ENCODE measurements at places on chromosomes 11 and 22.

GRCh38 chr22:24504540-24504939 is 9.4 kb downstream of the UPB1 start:
- no peak overlapping the region for H3K27ac ChIP-seq
- H3K27me3 ChIP-seq, result no peaks in the 10 kb centered on the region
- peaks cover 15% of the 10 kb centered on the region for H3K4me1 ChIP-seq
- no peaks in the 10 kb centered on the region for H3K36me3 ChIP-seq

DNA sequence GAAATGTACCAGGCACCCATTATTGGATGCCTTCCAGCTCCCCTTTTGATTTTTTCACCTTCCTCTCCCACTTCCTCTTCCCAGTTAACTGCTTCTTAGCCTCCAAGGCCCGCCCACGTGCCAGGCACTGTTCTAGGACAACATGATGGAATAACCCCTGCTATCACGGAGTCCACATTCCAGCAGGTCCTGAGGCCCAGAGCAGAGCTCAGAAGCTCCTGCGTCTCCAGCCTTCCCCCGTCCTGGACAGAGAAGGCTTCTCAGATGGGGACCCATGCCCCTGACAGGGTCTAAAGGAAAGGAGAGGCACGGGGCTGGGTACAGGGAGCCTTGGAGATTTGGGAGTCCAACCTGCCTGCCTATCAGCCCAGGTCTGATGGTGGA is 29.1 kb downstream of the TRIM29 start:
- no peaks in the 10 kb centered on the region for H3K36me3 ChIP-seq
- H3K27ac ChIP-seq, result no peak overlapping the region
- H3K27me3 ChIP-seq, result peaks cover 49% of the 10 kb centered on the region
- no peaks in the 10 kb centered on the region for H3K4me1 ChIP-seq

- no peaks in the 10 kb centered on the region for H3K36me3 ChIP-seq
- no peak overlapping the region for H3K27ac ChIP-seq
- H3K27me3 ChIP-seq, result no peaks in the 10 kb centered on the region
- DNase-seq, result no peak
Observed at GRCh38 chr11:129442171-129442570, 66.5 kb downstream of the BARX2 start.

- H3K36me3 ChIP-seq, result no peaks in the 10 kb centered on the region
- DNase-seq, result no peak
- H3K27ac ChIP-seq, result no peak overlapping the region
- no peaks in the 10 kb centered on the region for H3K27me3 ChIP-seq
Observed at GRCh38 chr11:112320668-112321067, 60.0 kb upstream of the PLET1 start.

DNA sequence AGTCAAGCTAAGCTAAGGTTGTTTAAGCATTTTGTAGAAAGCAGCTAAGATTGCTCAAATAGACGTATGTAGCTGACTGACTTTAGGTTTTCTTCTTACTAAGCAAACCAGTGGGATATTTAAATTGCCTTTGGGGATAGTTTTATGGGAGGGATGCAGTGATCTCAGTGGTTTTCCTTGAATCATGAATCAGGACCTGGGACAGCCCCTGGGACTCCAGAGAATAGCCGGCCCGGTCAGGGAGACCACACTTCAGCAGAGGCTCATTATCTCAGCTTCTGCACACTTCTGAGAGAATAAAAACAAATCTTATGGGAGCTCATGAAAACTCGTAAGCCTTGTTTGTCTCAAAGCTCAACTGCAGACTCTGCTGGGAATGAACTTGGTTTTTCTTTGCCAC is at the start of gene OR9I1:
TSS of gene OR9I1 (minus strand) at position 62 of the 400 bp plus-strand sequence. CDS start 6,086 bp downstream, outside the sequence.
- H3K4me1 ChIP-seq, result peaks cover 1% of the 10 kb centered on the region
- H3K27ac ChIP-seq, result no peak within 1 kb of the TSS
- no peaks in the 10 kb centered on the region for H3K36me3 ChIP-seq
- no peak for DNase-seq
- H3K4me3 ChIP-seq, result no peak within 1 kb of the TSS

Measured in neuronal stem cell (in vitro differentiated cells).